Activated T-cell treated with anti-CD3 and anti-CD28 coated beads, Interleukin-2, amount 50 U/mL, for 1 hour (primary cell): ENCODE measurements at places on chromosomes 1 and 21.
A peak's percentile ranks its signal among the peaks of the same experiment; 100 is the strongest.

- no peak for DNase-seq
Observed at GRCh38 chr1:109622895-109623294, 3.3 kb downstream of the AMPD2 start.

GRCh38 chr1:200090252-200091159 lies 63.0 kb downstream of the NR5A2 start:
- DNase-seq, result no peak

DNA sequence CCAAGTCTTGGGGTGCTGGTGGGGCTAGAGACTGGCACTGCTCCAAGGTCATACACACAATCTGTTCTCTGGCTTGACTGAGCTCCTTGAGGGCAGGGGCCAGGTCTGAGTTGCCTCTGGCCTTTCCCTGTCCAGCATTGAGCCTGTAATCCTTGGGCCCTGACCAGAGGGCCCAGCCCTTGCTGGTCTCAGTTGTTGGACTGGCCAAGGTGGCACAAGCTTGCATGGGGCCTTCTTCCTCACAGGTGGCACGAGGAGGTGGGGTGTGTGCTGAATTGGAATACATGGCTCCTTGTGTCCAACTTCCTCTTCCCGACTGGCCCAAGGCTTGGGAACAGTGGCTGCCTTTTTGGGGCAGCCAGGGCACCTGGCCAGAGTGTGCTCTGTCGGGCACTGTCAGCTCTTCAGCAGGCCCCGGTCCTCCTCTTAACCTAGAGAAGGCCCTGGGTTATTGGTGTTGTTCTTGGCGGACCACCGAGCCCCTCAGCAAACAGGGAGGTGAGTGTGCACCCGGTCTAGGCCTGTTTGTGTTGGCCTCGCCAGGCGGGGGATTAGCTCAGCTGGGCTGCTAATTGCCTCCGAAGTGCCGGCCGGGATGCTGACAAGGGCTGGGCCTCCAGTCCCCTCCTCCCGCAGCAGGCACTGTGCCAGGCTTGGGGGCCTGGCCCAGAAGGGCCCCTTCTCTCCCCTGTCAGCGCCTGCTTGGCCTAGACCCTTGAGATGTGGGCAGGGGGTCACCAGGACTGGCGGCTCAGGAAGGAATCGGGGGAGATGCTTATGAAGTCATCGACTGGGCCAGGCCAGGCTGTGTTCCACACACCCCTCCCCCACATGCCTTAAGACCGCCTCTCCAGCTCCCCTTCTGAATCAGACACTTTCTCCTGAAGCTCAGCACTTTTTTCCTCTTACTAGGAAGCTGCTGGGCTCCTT lies 28.5 kb downstream of the WNT4 start:
- DNase-seq, result peak; percentile 15

DNA sequence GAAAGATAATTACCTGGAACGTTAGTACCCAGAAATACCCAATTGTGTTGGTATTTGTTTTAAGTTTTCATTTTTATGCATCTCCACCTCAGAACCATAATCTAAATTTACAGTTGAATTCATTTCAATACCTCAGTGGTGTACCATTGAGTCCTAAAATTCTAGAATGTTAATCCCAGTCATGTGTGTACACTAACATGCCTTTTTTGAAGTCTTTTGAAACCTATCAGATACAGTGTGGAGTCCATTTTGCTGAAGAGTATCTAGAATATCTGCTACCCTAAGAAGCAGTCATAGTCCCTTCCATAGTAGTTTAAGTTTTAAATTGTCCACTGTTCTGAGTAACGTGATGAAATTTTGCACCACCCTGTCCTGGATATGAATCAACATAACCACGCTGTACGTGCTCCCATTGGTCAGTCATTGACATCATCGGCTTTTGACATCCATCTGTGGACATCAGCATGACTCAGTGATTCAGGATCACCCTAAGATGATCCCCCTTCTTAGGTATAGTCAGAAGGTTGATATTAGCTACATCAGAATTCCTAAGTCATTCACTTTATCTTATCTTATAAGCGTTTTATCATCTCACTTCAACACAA lies 7.5 kb upstream of the ASH1L start:
- no peak for DNase-seq

DNA sequence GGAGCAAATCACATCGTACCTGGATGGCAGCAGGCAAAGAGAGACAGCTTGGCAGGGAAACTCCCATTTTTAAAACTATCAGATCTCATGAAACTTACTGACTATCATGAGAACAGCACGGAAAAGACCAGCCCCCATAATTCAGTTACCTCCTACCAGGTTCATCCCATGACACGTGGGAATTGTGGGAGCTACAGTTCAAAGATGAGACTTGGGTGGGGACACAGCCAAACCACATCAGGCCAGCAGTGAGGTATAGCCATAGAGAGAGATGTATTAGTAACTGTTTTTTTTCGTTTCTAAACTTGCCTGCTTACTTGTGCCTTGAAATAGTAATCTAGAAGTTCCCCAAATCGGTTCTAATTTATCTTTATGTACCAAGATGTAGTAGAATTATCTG lies 48.9 kb downstream of the AK4 start:
- no peak for DNase-seq

DNA sequence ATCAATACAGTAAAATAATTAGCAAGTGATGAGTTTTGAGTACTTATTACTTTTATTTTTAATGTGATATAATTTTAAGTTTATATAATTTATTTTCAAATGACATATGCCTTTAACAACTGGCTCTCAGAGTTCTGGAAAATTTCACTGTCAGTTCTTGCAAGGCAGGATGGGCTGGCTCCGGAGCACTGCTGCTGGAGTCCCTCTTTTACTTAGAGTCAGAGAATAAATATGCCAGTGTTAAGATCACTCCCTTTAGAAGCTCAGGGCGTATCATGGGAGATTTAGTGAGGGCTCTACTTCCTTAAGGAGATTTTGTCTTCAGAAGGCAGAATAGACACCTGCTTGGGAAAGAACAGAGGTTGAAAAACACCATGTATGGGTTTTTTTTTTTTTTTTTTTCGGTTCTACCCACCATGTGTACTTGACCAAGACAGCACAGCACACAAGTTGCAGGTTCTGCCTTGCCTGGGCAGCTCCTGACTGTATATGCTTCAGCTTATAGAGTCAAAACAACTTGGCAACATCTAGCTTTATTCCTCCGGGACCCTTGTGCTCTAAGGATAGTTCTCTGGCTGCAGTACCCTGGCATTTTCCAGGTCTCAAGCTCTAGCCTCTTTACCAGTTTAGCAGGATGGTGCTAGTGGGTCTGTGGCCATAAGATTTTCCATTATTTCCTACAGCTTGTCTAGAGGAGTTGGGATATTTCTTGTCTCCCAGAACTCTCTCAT lies 29.7 kb upstream of the FMOD start:
- no peak for DNase-seq

GRCh38 chr1:235515844-235516512 lies 11.7 kb upstream of the B3GALNT2 start:
- DNase-seq, result no peak

DNA sequence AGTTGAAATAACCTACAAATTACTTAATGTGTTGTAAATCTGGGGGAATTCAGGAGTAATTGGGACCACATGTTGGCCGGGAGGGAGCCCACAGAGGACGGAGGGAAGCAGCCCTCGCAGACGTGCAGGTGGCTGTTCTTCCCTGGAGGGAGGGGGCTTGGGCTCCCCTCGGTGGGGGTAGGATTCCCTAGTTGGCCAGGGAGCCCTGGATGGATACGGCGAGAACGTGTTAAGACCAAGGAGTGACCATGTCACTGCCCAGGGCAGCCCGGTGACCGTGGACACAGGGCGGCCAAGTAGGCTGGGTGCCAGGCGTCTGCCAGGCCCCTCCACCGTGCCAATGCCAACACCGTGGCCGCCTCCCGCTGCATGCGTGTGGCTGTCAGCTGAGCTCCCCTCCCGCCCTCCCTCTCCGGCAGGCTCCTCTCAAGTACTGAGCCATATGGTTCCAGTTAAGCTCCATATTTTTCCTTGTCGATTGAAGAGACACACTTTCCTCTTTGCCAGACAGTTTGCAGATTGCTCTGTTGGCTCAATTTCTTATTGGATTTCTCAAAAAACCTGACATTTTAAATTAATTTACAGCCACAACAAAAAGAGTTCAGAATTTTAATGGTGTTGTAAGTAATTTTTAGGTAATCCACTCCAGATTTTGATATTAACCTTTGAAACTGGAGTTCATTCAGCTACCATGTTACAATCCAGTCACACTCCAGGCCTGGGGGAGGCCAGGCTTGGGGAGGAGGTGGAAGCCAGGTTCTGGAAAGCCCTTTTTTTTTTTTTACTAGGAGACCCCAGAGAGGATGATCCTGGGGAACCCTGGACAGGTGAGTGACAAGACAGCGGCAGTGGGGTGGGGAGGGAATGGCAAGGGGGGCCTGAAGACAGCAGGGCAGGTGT lies 71.2 kb downstream of the CASZ1 start:
- no peak for DNase-seq

- DNase-seq, result no peak
Observed at GRCh38 chr1:177780096-177780700, 189.7 kb downstream of the SEC16B start.

DNA sequence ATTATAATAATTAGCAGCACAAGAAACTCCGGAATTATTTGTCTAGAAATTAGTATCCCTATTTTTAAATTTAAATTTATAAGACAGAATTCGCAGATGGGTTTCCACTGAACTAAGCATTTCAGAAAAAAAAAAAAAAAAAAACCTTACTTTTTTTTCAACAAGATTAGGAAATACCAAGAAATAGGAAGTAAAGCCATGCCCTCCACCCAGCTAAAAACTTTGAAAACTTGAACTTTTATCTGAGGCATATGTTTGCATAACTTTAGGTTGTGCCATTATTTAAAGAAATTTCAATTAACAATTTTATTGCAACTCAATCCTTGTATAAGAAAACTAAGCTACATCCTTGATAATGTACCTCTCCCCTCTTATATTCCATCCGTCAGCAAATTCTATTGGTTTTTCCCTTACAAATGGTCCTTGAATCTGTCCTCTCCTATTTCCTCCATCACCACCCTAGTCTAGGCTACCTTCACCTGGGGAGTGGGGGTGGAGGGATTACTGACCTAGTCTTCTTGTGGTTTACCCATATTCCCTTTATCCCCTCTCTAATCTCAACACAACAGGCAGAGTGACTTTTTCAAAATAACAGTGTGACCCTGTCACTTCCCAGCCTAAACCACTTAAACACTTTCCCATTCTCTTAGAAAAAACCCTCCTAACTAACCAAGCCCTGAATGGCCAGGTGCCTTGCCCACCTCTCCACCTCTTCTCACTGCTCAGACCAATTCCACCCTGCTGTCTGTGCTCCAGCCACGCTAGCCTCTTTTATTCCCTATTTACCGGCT lies 1.4 kb upstream of the EVI5 start:
- DNase-seq, result no peak

DNA sequence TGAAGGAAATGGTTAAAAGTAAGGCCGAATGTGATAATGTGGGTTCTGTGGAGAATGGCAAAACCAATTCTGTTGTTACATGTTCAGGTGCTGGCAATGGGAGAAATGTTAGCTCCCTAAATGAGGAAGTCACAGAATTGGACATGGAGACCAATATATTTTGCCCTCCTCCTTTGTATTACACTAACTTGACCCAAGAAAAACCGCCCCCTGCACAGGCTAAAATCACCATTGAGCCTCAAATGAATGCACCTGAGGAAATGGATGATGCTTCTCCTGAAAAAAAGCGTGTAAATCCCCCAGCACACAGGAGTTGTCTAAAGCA lies 932 bp downstream of the MAP10 start:
- no peak for DNase-seq

- DNase-seq, result no peak
Observed at GRCh38 chr1:224632381-224632871, 16.3 kb downstream of the CNIH3 start.

DNA sequence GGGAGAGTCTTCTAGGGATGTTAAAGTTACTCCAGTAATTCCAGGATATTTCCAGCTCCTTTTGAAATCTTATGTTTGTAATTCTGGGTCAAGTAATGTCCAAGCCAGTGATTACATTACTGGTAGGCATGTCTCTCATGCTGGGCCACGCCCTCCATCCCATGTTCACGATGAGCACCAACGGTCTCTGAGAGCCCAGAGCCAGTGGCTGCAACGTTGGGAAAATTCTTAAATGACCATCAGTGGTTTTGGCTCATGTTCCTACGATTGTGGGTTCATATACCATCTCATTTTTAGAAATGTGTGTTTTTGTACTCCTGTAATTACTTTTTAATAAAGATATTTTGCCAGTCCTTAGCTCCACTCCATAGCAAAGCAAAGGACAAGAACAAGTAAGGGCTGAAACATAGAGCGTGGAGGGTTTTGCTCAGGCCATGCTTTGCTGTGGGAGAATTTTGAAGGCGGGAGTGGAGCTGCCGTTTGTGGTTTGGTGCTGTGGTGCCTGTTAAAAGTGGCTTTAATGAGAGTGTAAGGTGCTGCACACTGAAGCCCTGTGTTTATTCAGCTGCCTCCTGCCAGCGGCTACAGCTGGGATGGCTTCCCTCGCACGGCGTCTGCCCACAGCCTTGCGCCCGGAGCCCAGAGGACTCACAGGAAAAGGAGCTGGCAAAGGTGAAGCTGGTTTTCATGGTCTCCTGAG lies 28.9 kb downstream of the VANGL1 start:
- DNase-seq, result no peak

DNA sequence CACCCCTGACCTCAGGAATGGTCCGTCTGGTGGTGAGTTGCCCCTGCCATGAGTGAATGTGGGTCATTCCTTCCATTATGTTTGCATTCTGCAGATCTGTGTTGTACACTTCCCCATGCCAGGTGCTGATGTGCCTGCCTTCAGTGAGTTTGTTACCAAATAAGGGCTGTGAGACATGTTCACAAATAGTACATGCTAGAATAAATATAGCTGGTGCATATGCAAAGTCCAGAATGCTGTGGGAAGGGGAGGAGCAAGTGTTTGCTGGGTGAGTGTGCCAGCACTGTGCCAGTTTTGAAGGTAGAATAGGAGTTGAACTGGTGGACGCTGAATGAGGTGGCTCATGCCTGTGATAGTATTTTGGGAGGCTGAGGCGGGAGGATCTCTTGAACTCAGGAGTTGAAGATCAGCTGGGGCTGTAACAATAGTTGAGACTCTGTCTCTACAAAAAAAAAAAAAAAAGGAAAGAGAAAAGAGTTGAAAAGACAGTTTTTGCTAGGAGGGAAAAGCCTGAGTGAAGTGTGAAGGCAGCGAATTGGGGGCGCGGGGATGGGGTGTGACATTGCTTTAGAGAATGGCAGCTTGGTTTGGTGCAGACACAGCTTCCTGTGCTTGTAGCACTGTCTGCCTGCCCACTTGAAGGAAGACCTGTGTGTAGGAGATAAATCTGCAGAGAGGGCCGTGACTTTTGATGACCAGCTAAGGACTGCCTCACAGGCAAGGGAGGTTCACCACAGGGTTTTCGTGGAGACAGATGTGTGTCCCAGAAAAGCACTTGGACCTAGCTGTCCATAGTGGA lies 61.1 kb downstream of the LGR6 start:
- DNase-seq, result no peak

DNA sequence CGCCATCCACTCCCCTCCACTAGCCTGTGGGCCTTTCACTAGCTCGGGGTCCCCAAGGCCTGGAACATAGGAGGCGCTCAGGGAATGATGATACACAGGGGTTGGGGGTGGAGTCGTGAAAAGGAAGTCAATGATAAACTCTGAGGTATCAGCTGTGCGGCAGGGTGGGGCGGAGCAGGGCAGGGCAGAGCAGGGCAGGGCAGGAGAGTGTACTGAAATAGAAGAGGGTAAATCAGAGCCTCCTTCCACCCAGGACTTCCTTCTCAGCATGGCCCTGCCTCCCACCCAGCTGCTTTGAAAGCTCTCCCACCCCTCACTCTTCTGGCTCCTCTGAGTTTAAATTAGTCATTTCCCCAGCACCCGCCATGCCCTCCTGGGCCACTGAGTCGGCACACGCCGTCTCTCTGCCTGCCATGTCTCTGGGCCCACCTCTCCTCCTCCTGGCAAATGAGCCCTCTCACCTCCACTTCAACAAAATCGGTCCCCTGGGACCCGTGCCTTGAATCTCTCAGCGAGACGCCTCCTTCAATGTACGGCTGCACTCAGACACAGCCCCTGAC lies 16.9 kb downstream of the CAPZB start:
- DNase-seq, result peak; percentile 71
